T-helper 2 cell treated with Interferon-gamma antibody and Interleukin-4, amounts not matched to agents 5 μg/mL and 100 μg/mL, for 36 hours (primary cell): ENCODE measurements at places on chromosomes 2 and 18.

DNA sequence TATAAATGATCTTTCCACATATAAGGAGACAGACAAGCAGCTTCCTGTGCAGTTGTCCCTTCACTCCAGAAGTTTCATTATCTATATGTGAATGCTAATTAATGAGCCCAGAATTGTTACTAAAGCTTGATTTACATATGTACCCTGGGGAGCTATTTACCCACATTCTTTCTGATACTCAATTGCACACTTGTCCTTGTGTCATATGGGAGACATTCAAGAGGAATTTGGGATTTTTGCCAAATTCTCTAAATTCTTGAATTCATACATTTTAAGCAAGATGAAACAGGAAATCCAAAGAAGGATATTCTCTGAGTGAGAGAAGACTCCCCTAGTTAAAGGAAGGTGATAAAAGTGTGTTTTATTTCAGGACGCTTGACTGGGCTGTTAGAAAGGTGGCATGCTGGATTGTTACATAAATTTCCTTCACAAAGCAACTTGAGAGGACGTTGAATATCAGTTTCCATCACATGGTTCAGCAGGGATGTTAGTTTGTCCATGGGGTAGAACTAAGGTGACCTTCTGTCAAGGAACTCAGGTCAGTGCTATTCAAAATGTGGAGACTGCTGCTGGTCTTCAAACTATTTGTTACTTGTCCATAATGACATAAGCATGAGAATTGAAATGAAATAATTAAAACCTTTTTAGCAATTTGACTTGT lies 368.2 kb downstream of the IRS1 start:
- DNase-seq: no peak

- no peak for DNase-seq
Measured at GRCh38 chr2:234318361-234318760, 178.5 kb downstream of the ARL4C start.

- no peak for DNase-seq
Measured at GRCh38 chr2:133833746-133834145, 265.5 kb upstream of the NCKAP5 start.

- DNase-seq: no peak
Measured at GRCh38 chr18:22318745-22319407, 98.8 kb downstream of the CTAGE1 start.

DNA sequence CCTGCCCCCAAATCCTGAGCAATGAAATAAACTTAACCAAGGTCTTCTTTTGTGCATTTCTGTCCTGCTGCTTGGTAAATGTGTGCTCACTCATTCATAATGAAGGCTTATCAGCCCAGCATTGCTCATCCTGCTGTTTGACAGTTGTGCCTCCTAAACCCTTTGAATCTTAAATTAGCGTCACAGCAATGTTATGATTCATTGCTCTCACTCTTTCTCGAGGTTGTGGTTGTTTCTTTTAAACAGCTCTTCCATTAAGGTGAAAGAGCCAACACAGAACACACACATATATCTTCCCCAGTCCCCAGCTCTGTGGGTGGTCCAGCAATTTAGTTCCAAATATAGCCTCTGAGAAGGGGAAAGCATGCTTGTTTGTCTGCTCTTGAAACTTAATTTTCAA lies 84.0 kb downstream of the EVA1A start:
- DNase-seq: peak; percentile 5

GRCh38 chr2:114119862-114120261 lies 230.0 kb downstream of the ACTR3 start:
- DNase-seq: no peak
